Esophagus squamous epithelium (tissue), 5 donors: ENCODE measurements at places on chromosomes 13 and 19.

GRCh38 chr13:79353693-79354092 lies 52.4 kb downstream of the RBM26 start:
- no peak for DNase-seq

GRCh38 chr13:27708325-27708724 lies 84.0 kb upstream of the GSX1 start:
- no peak for DNase-seq

DNA sequence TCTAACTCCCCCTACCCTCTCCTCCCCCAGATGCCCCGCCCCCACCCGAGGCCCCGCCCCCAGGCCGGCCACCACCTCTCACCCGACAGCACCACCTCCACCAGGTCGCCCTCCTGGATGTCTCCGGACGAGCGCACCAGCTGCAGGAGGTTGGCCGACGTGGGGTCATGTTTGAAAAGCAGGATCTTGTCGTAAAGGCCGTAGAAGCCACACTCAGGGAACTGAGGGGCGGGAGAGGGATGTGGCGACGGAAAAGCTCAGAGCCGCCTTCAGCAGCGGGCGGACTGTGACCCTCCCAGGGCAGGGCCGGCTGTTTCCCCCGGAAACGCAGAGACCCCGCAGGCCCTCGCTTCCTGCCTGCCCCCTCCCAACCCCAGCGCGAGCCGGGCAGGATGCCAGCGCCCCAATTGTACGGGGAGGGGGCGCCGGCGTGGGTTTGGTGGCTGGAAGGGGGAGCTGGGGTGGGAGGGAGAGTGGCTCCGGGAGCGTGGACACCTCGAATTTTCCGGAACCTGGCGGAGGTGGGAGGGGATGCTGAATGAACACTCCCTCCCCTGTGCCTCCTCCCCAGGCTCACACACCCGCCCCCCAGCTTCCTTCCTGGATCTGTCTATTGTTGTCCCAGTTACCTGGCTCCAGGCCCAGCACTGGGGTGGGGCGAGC lies 3.0 kb downstream of the PRKD2 start:
- peak; percentile 56 for DNase-seq

DNA sequence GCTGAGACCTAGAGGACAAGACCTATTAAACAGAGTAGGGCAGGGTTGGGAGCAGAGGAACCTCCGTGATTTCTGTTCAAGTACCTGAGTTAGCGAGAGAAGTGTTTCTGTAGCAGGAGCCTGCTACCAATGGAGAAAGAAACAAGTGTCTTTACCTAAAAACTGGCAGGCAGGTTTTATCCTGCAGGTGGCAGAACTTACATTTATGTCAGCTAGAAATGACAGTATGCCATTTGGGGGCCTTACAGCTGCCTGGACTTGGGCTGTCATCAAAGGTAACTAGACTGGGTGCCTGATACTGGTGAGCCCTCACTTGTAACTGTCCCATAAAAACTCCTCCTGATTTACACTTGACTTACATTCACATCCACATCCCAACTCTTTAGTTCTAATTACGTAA lies 185.3 kb upstream of the MIR17HG start:
- no peak for DNase-seq

- no peak for DNase-seq
Observed at GRCh38 chr19:18496167-18496979, 25.5 kb downstream of the ELL start.

GRCh38 chr13:44044547-44045179 lies 165.0 kb downstream of the LACC1 start:
- DNase-seq: no peak

GRCh38 chr19:17950310-17951156 lies 16.4 kb upstream of the KCNN1 start:
- no peak for DNase-seq
